ENCODE measurements at places on chromosomes 4 and X. TPM values are rescaled to one million over a fixed set of nuclear protein-coding genes. Genes with fewer than 3 reads are reported as not detected.

Gene TEX11
- not detected for total RNA-seq

Gene SULT1E1
- not detected for total RNA-seq

Gene TMEM271
- total RNA-seq, result not detected

Gene PRDM5
- 0.51 TPM for total RNA-seq

Gene ZFP42
- total RNA-seq, result not detected

Gene SATL1
- total RNA-seq, result not detected

Gene LUZP4
- not detected for total RNA-seq

- DNase-seq, result peak; percentile 24
Measured at GRCh38 chr4:121185960-121186359, 21.8 kb upstream of the TNIP3 start.

- no peak for DNase-seq
Measured at GRCh38 chr4:48022192-48022799, 5.7 kb downstream of the NIPAL1 start.

DNA sequence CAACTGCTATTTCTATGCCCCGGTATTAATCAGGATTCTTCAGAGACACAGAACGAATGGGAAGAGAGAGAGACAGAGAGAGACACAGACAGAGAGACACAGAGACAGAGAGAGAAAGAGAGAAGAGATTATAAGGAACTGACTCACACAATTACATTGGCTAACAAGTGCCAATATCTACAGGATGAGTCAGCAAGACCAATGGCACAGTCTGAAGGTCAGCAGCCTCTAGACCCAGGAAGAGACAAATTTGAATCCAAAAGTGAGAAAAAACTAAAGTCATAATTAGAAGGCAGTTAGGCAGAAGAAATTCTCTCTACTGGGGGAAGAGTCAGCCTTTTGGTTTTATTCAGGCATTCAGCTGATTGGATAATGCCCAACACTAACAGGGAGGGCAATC, 187.3 kb downstream of the MAB21L2 start:
- DNase-seq, result no peak

DNA sequence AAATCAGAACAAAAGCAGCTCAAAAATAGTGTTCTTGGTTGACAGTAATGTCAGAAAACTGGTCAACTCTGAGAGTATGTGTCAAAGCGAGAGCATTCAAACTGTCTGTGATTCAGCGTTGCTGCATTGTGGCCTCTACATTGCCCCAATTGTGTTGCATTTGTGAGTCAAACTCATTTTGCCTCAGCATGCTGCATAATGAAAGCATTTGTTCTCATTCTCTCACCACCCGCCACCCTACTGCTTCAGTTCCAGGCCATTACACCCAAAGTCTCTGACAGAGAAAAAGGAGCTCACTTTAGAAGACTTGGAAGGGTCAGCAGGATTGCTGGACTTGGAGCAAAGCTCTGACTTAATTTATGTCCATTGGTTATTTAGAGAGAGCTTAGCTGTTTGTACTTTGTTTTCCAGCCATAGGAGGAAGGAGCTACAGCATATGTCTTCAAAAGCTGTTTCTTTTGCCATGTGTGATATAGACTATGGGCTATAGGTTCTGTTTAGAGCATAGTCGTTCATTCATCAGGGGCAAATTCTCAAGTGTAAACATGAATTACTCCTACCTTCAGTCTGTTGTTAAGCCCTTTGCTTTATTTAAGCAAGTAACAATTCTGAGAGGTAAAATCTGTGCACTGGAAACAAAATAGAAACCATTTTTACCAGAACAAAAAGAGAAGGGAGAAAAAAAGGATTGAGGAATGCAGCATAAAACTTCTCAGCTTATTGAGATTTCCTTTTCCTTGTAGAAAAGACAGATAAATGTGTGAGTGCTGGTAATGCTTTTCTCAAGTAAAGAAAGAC, 153.4 kb upstream of the ANK2 start:
- no peak for DNase-seq

- DNase-seq, result no peak
Measured at GRCh38 chrX:12981880-12982279, 7.0 kb downstream of the TMSB4X start.

GRCh38 chr4:76265631-76266218, 14.2 kb downstream of the FAM47E start:
- DNase-seq, result no peak

GRCh38 chr4:186727169-186727976, 3.7 kb upstream of the FAT1 start:
- DNase-seq, result no peak

DNA sequence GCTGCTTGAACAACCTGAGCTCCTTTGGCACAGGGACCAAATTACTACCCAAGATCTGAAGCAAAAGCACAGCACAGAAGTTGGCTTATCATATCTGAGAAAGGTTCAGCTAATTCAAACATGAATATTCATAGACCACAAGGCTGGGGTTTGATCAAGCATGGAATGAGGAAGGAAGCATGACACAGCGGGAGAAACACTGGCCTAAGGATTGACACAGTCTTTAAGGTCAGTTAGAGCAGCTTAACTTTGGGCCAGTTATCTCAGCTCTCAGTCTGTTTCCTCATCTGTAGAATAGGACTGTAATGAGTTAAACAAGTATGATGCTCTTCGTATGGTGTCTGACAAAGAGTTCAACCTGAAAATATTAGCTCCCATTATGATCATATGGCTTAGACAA, 88.5 kb upstream of the CBR4 start:
- DNase-seq, result no peak

- DNase-seq, result no peak
Measured at GRCh38 chr4:60133375-60133774, 1066.8 kb upstream of the ADGRL3 start.

DNA sequence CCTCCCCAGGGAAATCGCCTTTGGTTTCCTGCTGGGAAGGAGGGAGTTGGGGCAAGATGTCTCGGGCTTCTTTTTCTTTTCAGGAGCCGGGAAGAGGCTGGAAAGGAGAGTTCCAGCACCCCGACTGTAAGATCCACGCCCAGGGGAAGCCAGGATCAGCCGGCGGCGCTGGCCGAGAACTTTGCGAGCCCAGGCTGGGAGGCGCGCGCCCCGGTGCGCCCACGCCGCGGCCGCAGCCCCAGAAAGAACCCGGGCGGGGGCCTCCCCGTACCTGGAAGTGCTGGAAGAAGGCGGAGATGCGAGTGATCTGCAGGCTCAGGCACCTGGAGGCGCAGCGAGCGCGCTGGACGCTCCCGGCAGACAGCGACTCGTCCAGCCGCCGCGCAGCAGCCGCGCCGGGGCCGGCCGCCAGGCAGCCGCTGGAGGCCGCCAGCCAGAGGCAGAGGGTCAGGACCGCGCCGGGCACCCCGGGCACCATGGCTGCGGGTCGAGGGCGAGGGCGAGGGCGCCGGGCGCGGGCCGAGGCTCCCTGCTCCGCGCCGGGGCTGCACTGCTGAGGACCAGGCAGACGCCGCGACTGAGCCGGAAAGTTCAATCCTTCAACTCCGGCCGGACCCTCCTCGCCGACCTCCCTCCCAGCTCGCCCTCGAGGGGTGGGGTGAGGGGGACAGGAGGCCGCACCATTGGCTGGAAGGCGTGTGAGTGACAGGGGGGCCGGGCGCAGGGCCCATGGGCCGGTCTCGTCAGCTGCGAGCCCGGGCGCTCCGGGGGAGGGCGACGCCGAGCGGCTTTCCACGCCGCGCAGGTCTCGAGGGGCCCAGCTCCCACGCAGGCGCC, at the start of gene ANOS1:
Gene ANOS1, minus strand, starts transcription at position 579 of the 837 bp plus-strand sequence. Its CDS starts 101 bp downstream, at position 478.
- no peak for DNase-seq

- no peak for DNase-seq
Measured at GRCh38 chrX:65745992-65746391, 78.5 kb downstream of the MSN start.

All from activated CD8-positive, alpha-beta T cell treated with anti-CD3 and anti-CD28 coated beads for 36 hours (primary cell).